Foreskin keratinocyte (primary cell): ENCODE measurements at places on chromosomes 11 and 22.
A peak's percentile ranks its signal among the peaks of the same experiment; 100 is the strongest.

- DNase-seq, result no peak
Measured at GRCh38 chr22:39444247-39444800, 12.5 kb upstream of the MGAT3 start.

- DNase-seq, result no peak
Measured at GRCh38 chr11:70719516-70719915, 321.2 kb downstream of the CTTN start.

- DNase-seq, result no peak
Measured at GRCh38 chr11:37468344-37468743, 870.3 kb upstream of the RAG2 start.

DNA sequence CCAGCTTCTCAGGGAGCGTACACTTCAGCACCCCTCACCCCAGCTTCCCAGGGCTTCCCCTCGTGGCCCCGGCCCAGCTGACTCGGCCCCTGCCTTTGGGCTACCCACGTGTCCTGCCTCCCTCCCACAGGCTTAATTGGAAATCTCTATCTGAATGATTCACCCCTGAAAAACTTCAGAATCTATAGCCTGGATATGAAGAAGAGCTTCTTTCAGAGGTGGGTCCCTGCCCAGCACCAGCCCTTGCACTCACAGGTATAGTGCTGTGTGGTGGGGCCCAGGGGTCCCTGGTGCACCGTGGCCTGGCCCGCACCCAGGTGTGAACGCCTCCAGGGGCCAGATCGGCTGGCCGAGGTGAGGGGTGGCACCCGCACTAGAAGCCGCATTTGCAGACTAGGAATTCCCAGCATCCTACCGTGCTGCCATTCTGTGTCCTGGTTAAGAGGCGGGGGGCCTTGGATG lies 38.4 kb downstream of the B3GAT1 start:
- no peak for DNase-seq

GRCh38 chr11:31788085-31788484 lies 23.0 kb downstream of the PAX6 start:
- no peak for DNase-seq

DNA sequence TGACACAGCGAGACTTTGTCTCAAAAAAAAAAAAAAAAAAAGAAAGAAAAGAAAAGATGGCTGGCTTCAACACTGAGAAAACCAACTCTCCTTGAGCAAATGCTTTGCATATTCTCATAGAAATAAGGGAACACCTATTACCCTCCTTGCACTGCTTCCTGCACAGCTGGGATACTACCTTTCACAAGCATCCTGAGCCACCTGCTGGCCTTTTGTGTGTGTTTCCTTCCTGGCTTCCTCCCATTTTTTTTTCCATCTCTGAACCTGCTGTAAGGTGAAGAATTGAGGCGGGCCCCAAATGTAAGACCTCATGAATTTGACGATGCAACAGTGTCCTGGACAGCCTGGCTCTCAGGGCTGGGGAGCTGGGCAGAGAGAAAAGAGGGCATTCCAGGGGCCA lies 1.9 kb upstream of the RFPL3 start:
- DNase-seq, result peak; percentile 23

DNA sequence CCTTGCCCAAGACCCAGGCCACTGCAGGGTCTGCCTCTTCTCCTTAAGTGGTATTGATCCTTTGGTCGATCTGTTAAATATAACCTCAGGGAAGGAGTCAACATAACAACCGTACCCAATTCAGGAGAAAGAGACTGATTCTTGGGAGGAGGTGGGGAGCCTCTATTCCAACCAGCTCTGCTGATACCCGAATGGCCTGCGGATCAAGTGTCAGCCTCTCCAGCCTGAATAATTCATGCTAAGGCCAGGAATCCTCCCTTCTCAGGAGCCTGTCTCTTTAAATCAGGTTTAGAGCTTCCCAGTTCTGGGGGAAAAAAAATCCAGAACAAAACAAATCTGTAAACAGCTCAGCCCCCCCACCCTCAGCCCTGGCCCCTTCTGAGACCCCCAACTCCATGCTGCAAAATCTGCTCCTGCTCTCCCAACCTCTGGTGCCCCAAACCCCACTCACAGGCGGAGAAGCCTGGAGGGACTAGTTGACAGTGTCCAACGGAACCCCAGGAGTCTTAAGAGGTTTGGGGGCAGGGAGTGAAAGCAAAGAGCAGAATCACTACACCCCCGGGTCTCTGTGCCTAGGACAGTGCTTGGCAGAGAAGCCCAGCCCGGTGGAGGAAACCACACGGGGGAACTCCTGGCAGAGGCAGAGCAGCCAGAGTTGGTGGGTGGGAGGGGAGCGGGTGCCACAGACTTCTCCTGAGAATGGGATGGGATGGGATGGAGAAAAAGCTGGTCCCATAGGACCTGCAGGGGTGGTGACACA lies 863 bp upstream of the TPBGL start:
- DNase-seq, result no peak

DNA sequence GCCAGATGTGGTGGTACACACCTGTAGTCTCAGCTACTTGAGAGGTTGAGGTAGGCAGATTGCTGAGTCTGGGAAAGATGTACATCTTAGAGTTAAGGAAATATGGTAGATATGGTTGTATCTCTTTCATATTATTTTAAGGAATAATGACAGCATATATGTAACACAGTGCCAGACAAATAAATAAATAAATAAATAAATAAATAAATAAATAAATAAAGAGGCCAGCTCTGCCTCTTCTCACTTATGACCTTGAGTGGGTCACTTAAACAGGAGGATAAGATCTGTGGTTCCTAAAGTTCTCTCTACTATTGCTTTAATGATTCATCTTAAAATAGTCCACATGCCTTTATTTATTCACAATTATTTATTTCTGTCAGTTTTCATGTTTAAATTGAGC lies 890.9 kb upstream of the TENM4 start:
- DNase-seq, result no peak

- DNase-seq, result no peak
Measured at GRCh38 chr22:24996420-24996952, 44.0 kb downstream of the KIAA1671 start.

GRCh38 chr11:65524014-65524740 lies 706 bp upstream of the SCYL1 start:
- no peak for DNase-seq

- DNase-seq, result no peak
Measured at GRCh38 chr22:39671936-39672335, 101.4 kb downstream of the CACNA1I start.

DNA sequence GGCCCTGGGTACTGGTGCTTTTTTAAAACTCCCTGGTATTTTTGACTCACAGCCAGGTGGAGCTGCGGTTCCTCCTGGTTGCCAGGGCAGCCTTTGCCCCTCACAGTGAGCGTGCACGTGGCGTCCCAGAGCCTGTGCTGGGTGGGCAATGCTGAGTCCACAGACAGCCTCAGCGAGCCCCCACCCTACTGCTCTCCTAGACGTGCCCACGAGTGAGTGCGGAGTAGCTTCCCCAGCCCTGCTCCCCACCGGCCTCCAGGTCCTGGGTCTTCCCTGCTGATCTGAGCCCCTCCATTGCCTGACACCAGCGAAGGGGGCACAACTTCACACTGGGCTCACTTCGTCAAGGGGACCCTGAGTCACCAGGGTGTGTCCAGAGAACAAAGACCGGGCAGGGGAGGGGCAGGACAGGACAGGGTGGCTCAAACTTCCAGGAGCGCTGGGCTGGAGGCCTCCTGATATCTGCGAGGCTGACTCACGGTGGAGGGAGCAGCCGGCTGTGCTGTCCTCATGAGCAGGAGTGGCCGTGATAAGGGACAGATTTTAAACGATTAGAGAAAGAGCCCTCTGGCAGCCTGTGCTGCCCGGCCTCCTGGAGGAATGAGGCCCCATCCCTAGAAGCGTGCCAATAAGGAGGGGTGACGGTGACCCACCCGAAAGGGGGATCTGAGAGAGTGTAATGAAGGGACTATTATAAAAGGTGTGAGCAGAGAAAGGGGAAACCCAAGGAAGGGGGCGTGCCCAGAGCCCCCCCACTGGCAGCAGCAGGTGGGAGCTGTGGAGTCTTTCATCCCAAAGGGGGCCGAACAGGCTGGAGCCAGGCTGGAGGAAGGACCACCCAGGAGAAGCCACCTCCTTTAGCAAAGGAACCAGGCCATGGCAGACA lies 129.3 kb upstream of the FGF3 start:
- DNase-seq, result peak; percentile 71

GRCh38 chr22:48199667-48200066 lies 1437.2 kb downstream of the TBC1D22A start:
- DNase-seq, result no peak

GRCh38 chr22:21642584-21643448 lies 714 bp downstream of the SDF2L1 start:
- peak; percentile 56 for DNase-seq

DNA sequence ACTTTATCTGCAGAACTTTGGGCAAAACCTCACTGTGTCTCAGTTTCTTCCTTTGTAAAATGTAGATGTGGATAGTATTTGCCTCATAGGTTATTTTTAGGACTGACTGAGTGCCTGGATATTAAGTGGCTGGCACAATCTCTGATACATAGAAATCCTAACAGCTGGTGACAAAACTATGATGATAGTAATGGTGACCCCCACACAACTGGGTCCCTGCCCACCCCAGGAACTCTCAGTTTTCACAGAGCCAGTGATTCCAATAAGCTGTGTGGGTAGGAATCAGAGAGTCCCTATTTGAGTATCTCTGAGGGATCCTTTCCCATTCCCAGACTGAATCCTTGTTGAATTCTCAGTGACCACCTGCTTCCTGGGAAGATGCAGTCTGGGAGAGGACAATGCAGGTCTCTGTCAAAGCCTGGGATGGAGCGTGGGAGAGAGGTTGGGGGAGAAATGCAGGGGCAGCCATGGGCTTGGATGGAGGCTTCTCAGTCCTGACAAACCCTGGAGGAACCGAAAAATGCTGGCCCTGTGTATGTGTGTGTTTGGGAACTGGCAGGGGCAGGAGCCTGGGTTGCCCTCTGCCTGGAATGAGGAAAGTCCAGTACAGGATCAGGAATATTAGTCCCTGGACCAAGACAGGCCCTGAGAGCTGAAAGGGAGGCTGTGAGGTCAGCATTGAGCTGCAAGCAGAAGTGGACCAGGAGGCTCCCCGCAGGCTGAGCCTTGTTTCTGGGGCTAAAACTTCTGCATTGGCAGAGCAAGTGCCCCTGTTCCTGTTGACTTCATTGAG lies 6.1 kb upstream of the P2RY6 start:
- DNase-seq, result no peak

- no peak for DNase-seq
Measured at GRCh38 chr11:32864555-32864954, 28.1 kb upstream of the QSER1 start.

DNA sequence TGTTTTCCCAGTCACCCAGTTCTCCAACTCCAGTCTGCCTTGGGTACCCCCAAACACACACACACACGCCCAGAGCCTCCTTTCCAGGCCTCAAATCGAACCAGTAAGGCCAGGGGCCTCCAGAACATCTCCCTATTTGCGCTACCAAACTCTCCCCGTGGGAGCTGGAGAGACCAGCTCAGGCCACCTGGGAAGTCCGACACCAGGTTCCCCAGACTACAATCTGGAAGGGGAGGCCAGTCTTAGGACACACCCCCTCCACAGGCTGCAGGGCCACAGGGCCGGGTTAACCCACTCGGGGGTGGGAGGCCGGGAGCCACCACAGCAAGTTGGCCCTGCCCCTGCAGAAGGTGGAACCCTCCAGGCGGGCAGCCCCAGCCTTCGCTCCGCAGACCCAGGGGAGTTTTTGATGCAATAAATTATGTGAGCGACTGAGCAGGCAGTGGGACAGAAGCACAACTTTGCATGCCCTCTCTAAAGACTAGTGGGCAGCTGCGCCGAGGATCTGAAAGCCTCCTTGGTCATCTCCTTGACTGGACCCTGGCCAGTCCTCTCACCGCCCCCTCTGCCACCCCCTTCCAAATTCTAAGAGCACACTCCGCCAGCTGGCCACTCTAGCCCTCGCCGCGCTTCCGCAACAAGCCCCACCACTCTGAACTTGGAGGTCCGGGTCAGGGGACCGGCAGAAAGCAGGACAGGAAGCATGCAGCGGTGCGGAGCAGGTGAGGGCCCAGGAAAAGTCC lies 2.8 kb downstream of the IGF2 start:
- no peak for DNase-seq

GRCh38 chr11:123362186-123362585 lies 67.9 kb upstream of the GRAMD1B start:
- DNase-seq, result no peak

DNA sequence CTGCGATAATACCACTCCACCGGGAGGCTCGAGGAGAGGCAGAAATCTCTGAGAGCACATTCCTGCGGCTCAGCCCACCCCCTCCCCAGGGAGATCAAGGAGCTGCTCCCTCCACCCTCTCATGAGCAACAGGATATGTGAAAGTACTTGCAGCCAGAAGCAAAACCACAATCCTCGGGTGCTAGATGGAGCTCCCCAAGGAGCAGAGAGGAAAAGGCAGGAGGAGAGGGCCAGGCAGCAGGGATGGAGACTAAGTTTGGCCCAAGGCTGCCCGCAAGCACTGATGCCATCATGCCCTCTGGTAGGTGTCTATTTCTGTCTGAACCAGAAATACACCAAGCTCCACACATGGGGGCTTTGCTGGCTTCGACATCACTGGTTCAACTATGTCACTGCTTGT lies 22.3 kb downstream of the VPS37C start:
- DNase-seq, result no peak

DNA sequence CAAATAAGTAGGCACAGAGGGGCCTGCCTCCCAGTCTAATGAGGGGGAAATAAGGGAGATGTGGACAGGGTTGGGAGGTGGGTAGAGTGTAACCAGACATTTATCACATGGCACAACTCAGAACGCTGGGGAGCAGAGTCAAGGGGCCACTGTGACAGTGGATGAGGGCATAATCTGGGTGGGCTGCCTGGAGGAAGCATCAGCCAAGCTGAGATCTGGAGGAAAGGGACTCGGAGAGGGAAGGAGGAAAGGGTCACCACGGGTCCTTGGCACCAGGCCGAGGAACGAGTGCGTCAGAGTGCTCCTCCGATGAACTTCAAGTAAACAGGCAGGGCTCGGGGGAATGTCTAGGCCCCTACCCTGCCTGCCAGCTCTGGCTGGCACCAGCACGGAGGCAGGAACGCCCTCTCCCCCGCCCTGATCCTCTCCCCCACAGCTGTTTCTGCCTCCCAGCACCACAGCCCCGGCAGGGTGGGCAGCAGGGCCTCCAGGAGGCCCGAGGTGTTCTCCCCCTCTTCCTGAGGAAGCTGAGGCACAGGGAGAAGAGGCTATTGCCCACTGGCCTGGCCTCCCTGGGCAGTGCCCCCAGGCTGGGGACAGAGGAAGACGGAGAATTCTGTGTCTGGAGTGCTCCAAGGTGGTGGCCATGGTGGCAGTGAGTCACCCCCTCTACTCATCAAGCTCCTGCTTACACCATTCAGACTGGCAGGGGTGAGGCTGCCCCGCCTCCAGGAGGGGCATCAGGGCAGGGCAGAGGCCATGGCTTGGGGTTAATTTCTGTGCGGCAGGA lies 4.2 kb downstream of the ALDH3B1 start:
- peak; percentile 76 for DNase-seq

- DNase-seq, result no peak
Measured at GRCh38 chr11:66437979-66438503, 607 bp downstream of the MRPL11 start.

DNA sequence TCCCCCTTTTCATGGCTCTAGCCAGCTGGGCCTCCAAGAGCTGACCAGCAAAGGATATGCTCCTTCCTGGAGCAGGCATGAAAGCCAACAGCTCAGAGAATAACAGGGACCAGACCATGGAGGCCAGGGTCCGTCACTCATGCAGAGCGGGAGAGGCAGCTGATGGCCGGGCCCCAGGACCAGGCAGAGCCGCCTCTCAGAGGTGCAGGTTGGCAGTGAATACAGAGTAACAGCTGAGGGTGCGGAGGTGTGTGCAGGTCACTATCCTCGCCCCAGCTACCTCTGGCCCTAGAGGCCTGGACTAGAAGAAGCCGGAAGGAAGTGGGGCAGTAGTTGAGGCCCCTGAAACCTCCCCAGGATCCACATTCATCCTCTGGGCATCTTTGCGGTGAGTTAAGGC lies 1377.3 kb downstream of the TBC1D22A start:
- no peak for DNase-seq
